ENCODE measurements at places on chromosomes 5 and 9.

DNA sequence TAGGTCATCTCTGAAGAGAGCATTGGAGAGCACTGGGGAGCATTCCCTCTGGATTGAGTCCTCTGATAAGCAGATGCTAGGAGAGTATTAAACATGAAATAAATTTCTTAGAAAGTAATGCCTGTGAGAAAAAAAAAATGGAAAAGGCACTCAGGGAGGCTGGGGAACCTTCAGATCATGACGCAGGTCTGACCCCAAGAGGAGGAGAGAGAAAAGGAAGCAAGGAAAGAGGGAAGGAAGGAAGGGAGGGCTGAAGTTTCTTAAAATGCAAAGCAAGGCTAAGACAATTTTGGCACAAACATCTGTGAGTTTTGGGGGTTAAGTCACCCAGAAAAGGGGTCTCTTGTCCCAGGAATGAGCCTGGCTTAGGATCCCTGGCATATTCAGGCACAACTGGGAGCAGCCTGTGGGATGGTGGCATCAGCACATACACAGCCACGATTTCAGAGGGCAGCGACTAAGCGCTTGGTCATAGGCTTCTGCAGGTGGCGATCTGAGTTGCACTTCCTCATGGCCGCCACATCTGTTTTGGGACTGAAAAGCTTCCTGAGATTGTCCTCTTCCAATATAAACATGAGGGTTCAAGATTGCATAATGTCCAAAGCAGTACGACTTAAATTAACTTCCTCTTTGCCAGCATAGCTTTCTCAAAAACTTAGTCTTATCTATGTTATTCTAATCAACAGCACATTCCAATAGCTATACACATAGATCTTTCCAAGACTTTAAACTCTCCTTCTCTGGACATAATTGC, 692.7 kb downstream of the DNAH5 start:
- peak; percentile 69 for DNase-seq

- no peak for DNase-seq
Observed at GRCh38 chr9:18971404-18971803, 61.6 kb downstream of the SAXO1 start.

DNA sequence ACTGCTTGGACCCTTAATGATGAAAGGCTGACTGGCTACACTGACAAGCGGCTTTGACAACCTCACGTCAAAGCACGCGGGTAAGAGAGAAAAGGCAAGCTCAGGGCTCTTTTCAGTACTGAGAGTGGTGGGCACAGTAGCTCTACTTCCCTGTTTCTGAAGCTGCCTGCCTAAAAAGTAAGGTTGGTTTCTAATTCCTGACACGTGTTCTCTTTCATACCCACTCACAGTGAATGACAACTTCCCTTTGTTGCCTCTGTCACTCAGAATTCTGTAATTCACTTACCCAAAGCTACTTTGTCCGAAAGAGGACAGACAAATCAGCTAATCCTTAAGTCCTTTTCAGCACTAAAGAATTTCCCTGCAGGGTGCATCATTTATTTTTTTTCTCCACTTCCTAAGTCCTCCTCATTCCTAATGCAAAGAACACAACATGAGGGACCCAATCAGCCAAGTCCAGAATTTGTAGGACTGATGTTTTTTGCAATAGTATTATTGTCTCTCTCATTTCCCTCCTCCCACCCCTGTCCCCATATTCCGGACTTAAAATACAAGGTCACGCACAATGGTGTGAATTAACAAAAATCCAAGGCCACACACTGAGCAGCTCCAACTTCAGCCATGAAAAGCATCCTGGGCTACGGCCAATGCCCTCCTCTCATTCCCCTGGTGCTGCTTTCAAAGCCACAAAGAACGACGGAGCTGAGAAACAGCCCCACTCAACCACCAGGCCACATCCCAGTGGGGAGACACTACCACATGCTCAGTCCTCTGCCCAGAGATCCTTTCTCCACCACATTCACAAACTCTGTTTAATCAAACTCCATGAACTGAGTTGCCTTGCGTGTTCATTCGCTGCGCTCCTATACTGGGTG, 221.0 kb downstream of the TSSK1B start:
- peak; percentile 29 for DNase-seq

DNA sequence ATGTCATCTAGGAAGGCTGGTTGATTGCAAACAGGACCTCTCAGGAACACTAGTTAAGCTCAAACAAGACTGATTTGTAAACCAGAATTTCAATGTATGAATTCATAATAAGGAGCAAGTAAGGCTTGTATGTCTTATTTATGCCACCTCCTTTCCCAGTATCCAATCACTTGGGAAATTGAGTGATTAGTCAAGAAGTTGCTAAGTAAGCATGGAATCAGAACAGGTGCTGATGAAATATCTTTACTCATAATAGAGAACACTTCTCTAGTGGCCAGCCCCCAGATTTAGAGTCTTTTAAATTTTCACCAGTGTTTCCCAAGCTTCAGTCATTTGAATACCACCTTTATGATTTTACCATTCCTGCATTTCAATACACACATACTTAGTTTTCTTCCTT, 5.3 kb upstream of the DDX4 start:
- no peak for DNase-seq

DNA sequence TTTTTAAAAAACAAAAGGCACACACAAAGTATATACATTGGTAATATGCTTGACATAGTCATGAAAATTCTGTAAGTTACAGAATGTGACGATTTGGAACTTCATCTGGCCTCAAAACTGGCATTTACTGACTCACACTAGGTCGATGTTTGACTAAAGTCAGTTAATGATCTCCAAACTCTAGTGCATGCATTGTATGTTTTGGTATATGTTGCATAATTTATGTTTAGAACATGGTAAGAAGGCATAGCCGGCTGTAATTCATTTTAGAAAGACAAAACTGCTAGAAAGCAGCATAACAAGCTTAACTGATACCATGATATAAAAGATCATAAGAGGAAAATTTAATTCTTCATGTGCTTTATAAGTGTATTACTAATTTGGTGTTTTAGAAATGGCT, 58.6 kb upstream of the RICTOR start:
- no peak for DNase-seq

- peak; percentile 63 for DNase-seq
Observed at GRCh38 chr9:125747053-125747764, at the start of gene PBX3. Gene PBX3, plus strand, starts transcription at chr9:125747373.

- no peak for DNase-seq
Observed at GRCh38 chr9:78848061-78848460, 551.1 kb downstream of the PSAT1 start.

GRCh38 chr9:33455945-33456344, 8.6 kb upstream of the AQP3 start:
- no peak for DNase-seq

DNA sequence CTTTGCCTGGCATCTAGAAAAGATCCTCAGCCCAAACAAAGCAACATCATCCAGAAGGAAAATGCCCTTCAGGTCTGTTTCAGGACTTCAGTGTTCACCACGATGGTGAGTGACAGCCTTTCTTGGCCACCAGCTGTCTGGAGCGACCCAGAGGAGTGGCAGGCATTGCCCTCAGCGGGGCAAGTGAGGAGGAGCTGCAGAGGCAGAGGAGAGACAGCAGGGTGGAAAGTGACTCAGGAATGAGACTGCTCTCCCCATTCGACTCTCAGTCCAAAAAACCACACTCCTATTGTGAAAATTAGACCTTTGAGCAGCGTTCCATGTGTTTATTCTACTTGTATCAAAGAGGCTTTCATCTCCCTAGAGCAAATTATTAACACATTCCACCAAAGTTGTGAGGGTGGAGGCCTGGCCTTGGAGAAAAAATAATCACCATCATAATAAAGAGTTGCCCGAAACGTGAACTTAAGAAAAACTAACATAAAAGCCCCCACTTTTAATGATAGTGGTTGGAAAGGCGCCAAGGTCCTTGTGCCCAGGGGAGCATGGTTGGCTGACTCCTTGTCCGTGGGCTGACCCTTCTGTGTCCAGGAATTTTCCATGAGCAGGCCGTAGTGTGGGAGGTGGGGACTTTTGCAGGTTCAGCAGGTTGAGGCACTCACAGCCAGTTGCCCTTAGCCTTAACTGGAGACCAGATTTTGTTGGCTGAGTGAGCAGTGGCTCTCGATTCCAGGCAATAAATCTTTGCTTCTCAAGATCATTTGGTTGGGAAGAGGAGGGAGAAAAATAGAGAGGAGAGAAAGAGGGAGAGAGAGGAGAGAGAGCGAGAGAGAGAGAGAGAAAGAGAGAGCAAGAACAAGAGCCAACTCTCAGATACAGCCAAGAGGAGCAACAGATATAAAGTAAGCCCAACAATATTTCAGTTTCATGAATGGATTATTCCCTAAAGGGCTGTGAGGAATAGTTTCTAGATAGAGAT, 125.9 kb upstream of the ANKRD55 start:
- no peak for DNase-seq

DNA sequence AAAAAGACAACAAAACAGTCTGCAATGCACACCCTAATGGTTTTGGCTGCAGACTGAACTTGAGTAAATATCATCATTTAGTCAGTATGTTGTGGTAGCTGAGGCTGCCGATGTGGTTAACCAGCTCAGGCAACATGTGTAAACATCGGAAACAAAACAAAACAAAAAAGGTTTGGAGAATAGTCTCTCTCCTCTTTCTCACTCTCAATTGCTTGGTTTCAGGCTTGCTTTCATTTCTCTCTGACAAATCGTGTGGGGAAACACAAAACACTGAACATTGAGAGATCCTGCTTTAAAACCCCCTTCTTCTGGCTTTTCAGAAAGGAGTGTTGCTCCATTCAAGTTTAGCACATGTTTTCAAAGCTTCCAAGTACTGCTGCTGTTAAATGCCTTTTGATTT, 453.3 kb downstream of the BNC2 start:
- peak; percentile 50 for DNase-seq

GRCh38 chr5:64096771-64097170, 68.9 kb upstream of the RNF180 start:
- no peak for DNase-seq

DNA sequence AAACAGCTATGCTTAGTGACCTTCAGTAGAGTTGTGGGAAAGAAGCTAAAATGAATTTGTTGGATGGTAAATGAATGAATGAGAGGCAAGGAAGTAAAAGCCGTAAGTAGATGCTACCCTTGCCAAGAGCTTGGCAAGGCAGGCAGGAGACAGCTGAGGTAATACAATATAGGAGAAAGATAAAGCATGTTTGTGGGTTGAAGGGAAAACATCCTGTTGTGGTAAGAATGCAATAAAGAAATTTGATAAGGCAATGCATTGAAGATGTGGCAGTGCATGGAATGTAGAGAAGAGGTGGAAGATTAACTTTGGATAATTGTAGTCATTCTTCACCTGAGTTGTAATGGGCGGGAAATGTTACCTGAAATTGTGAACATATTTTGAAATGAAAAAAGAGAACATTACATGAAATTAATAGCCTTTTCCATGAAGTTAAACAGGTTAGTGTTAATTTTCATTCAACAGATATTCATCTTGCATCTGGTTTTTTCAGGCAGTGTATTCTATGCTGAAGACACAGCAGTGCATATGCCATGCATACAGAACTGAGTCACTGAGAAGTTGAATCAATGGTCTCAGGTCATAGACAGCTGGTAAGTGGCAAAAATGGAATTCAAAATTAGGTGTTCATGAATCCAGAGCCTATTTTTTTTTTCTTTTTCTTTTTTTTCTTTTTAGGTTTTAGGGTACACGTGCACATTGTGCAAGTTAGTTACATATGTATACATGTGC, 43.4 kb upstream of the SPINK5 start:
- no peak for DNase-seq

GRCh38 chr5:113172231-113172826, 195.7 kb downstream of the DCP2 start:
- DNase-seq = no peak

- DNase-seq = no peak
Observed at GRCh38 chr9:22050924-22051323, 41.8 kb upstream of the CDKN2B start.

- no peak for DNase-seq
Observed at GRCh38 chr5:181024245-181025064, 15.6 kb upstream of the BTNL9 start.

DNA sequence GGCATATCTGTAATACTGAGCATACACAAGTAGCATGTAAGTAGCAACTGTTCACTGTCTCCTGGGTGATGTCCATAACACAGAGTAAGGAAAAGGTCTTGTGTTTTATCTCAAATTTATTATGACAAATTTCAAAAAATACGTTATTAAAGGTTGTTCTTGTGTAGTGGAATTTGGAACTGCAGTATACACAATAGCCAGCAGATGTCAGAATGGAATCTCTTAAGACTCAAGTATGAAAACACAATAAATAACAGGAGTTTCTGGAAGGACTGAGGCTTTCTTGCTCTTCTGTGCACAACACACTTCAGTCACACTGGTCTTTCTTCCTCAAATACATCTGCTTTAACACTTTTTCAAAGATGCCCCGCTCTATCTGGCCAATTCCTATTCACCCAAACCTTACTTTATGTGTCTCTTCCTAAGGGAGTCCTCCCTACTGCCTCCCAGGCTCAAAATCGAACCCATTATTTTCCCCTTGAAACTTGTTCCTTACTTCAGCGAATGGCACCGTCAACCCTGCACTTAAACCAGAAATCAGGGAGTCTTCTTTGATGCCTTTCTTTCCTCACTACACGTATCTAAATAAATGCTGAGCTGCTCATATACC, 6.5 kb upstream of the FBXO10 start:
- DNase-seq = peak; percentile 54

Measured in NB4 (cell line).